Cerebellum (tissue), 4 donors: ENCODE measurements at places on chromosomes 1 and 21. TPM values are rescaled to one million over a fixed set of nuclear protein-coding genes. Genes with fewer than 3 reads are reported as not detected.

Gene CCDC181
- total RNA-seq = 7.9 TPM

Gene APP
- total RNA-seq = 407 TPM

Gene PTGFR
- total RNA-seq = 3.0 TPM

Gene HRNR
- not detected for total RNA-seq

Gene GPR89A
- 40.9 TPM for total RNA-seq

Gene GSTM3
- 47.8 TPM for total RNA-seq

Gene S100A3
- total RNA-seq = not detected

Gene ZBTB8OS
- total RNA-seq = 34.2 TPM

Gene ELAPOR1
- 6.4 TPM for total RNA-seq

Gene TINAGL1
- 4.5 TPM for total RNA-seq

Gene KIF17
- total RNA-seq = 1.5 TPM

Gene KRTAP19-5
- not detected for total RNA-seq

Gene LCE1C
- not detected for total RNA-seq

Gene LINGO4
- not detected for total RNA-seq
